Cortex of kidney (tissue), 1 donor: ENCODE measurements at places on chromosomes 6 and 20.

- DNase-seq = no peak
These were observed 10.8 kb downstream of the DYNLRB1 start for GRCh38 chr20:34527016-34527415.

GRCh38 chr6:150635906-150636514, 36.3 kb downstream of the PLEKHG1 start:
- no peak for DNase-seq

- no peak for DNase-seq
These were observed 10.2 kb upstream of the MYT1 start for GRCh38 chr20:64153861-64154589.

GRCh38 chr20:37584238-37584807, 56.6 kb upstream of the BLCAP start:
- DNase-seq = no peak

DNA sequence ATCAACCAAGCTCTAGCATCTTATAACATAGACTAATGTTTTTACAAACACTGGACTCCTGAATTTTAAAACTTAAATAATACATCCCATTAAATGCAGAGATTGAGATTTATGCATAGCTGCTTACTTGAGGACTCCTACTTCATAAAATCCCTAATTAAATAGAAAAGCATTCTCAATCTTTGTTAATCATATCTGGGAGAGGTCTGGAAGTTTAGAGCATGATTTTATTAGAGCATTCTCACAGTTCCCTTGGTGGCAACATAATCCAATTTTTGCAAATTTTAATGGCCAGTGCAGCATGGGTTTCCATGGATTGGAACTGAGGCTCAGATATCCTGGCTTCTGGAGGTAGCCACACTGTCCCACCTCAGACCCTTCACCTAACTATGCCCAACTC, 19.5 kb downstream of the BTBD3 start:
- no peak for DNase-seq

DNA sequence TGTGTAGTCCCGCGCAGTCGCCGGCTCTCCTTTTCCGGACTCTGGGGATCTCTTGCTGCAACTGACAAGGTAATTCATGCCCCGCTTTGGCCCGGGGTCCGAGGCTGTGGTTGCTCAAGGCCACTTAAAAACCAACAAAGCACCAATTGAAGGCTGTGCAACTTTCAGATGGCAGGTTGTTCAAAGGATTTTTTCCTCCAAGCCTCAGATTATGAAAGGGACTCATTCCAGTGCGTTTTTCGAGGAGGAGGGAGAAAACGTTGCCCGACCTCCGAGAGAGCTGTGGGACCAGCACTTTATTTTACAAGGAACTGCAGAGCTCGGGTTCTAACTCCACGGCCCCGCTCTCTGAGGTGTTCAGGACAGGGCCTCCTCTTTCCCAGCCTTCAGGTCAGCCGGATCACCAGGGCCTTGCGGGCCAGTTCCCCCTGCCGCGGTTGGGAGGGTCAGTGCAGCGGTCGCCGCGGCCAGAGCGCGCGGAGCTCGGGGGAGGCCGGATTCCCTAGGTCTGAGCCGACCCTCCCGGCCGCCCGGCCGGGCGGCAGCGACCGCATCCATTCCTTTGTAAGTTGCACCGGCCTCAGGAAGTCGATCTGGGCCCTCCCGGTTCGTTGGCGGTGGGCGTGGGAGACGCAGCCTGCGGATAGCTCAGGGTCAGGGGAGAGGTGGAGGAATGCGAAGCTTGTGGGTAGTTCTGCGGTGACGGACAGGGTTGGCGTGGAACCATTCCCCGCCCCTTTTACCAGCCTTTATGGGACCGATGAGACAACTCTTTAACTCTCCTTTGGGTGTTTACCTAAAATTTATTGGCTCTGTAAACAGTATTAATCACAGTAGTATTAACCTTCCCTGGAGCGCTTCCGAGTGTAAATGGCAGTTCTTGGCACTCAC, 1.6 kb downstream of the UTRN start:
- DNase-seq = no peak

DNA sequence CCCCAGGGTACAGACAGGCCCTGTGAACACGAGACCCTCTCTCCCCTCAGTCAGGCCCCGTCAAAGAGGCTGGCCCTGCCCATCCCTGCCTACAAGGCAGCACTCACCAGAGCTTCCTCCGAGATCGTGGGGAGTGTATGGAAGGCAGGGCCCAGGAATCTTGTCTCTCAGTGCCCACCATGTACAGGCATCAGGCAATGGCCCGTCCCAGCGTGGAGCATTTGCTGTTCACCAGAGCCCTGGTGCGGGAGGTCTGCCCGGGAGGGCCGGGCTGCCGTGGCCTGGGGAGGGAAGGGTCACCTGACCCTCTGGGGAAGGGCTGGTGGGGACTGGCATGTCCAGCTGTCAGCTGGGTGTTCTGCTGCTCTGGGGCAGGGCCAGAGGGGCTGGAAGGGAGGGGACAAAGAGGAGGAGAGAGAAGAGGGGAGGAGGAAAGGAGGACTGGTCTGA, at the start of gene IP6K3:
TSS of gene IP6K3 (minus strand) at position 255 of the 450 bp plus-strand sequence. CDS start 11,429 bp downstream, outside the sequence.
- no peak for DNase-seq

DNA sequence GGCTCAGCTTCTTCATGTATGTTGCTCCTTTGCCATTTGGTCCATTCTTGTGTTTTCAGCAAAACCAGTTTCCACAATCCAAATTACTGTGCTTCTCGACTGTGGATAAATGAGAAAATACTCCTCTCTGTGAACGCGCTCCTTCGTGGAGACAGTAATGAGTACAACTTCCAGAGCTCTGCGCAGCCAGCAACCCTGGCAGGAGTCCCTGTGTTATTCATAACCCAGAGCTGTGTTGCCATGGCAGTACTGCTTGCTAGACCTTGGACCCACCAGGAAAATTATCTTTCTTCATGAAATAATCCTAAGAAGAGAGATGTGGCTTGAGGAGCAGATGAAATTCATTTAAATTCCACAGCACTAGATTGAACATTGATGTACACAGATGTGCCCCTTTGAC, 73.7 kb downstream of the SLC22A3 start:
- DNase-seq = no peak

DNA sequence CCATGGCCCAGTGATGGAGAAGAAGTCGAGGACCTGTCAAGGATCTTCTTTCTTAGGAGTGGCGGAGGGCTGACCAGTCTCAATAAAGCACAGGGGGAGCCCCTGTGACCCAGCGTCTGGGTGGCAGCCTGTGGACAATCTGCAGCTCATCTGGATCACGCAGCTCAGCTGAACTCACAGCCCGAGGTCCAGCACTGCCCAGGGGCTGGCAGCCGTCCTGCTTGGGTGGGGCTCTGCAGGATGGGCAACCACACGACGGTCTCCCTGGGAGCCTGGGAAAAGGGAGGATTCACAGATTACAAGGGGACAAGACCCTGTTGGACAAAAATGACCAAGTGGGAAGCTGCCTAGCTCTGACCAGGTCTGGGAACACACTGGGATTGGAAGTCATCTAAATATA, 110.8 kb downstream of the MYLK4 start:
- no peak for DNase-seq

- no peak for DNase-seq
These were observed 38.2 kb upstream of the PMEPA1 start for GRCh38 chr20:57747861-57748481.
